GM06990 (cell line): ENCODE measurements at places on chromosomes 5 and 9.

DNA sequence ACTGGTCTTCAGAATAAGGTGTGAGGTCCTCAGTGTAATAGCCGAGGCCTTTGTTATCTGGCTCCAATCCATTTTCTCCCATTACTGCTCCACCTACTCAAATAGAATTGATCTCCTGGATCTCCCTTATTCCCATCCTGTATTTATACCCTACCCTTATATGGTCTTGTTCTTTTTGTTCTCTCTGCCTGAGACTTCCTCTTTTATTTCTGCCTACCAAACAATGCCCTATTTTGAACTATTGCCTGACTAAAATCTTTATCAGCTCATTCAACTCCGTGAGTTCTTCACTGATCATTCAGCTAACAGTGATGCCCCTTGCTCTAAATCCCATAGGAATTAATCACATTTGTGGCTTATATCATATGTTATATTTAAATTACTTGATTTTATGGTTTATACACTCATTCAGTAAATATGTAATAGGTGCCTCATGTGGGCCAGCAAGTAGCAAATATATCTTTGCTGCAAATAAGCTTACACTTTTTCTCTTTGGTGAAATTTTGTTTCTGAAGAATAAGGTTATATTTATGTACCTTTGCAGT is 417.5 kb upstream of the MEF2C start:
- no peak for DNase-seq

DNA sequence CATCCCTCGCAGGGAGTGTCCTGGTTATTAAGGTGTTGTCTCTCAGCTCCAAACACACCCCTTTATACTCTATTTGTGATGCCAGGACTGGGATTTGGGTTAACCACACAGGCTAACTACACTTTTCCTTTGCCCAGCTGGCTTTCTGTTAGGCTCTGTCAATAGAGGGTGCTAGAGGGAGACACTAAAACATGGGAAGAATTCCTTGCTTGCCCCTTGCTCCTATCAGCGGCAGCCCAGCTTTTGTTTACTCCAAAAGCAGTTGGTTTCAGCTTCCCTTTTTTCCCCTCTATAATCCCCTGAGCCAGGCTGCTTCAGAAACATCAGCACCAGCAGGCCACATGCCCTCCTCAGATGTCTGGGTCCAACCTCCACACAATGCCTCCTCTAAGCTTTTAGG is 297.1 kb downstream of the KCTD16 start:
- no peak for DNase-seq

DNA sequence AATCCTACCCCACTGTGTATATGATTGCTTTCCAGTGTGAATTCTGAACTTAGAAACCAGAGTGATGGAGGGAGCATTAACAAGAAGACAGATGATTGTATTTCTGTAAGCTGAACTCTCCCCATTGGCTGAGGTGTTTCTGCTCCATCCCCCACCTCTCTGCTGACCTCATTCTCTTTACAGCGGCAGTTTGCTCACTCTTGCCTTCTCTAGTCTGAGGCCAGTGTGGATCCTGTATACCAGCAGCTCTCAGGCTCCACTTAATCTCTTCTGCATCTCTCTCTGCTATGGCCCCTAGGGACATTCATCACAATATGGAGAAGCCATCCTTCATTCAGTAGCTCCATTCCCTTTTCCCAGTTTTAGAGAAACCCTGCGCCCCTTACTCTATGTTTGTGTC is 358.8 kb downstream of the MAN2A1 start:
- no peak for DNase-seq

- DNase-seq: no peak
These were observed 51.2 kb upstream of the SNAPC3 start for GRCh38 chr9:15371448-15371845.

DNA sequence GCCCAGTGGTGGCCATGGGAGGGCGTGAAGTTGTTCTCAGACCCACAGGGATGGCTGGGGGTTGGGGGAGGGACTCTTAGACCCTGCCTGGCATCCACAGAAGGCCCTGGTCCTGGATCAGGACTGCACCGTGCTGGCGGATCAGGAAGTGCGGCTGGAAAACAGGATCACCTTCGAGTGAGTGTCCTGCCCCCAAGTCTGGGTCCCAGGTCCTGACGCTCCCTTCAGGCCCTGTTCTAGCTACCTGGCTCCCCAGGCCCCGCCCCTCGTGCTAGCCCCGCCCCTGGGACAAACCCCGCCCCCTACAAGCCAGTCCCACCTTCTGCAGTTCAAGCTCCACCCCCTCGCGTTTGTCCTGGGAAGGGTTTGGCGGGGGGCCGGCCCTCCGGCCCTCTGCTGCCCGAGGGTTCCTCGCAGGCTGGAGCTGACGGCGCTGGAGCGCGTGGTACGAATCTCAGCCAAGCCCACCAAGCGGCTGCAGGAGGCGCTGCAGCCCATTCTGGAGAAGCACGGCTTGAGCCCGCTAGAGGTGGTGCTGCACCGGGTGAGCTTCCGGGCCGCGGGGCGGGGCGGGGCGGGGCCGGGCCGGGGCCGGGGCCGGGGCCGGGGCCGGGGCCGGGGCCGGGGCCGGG is 12.9 kb downstream of the RGS14 start:
- DNase-seq: peak; percentile 76

- DNase-seq: peak; percentile 9
These were observed 14.4 kb upstream of the AMACR start for GRCh38 chr5:34022121-34022705.

DNA sequence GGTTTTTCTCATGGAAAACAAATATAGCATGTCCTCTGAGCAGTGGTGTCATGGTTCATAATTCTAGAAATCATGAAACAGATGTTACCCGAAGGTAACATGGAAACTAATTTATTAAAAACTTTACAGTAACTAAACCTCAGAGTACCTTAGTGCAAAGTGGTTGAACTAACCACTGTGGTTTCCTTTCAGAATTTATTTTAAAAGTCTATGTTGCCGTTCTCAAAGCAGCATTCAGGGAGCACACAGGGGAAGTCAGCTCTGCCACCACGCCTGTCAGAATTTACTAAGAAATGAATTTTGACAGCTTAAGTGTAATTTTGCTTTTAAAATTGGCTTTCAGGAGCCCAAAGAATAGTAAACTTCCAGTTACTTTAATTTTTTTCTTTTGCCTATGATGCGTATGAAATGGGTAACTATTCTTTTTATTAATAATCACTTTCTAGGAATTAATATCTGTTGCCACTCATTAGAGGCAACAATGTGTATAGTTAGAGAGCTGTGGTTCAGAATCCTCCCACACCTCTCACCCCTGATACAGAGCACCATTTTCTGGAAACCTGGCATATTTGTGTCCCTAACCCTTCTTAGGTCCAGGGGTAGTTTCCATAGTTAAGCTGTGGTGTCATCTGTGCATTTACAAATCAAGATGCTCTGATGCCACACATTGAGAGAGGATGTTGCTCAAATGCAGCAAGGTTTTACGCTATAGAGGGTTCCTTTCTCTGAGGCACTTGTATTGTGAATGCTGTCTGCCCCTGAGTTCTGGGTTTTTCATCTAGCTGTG is 202.6 kb downstream of the ZSWIM6 start:
- peak; percentile 53 for DNase-seq
